ENCODE measurements at places on chromosomes 7 and 10.

DNA sequence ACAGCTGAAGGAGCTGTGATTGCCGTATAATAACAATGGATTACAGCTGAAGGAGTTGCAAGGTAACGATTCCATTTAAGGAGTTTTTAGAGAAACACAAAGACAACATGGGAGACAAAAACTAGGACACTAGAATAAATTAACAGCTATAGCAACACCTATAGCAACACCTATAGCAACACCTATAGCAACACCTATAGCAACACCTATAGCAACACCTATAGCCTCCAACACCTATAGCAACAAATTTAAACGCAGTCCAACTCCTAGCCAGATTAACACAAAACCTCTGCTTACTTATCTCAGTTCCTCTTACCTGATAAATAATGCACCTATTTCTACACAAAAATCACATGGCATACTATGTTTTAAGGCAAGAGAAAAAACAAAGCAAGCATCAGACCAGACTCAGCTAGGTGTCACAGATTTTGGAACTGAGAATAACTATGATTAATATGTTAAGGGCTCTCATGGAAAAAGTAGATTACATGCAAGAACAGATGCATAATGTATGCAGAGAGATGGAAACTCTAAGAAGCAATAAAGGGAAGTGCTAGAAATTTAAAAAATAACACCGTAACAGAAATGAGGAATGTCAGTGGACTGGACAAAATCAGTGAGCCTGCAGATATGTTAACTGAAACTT, 55.7 kb upstream of the SRPK2 start:
- DNase-seq = no peak

GRCh38 chr10:96421995-96422394, 63.2 kb upstream of the OPALIN start:
- DNase-seq = no peak

DNA sequence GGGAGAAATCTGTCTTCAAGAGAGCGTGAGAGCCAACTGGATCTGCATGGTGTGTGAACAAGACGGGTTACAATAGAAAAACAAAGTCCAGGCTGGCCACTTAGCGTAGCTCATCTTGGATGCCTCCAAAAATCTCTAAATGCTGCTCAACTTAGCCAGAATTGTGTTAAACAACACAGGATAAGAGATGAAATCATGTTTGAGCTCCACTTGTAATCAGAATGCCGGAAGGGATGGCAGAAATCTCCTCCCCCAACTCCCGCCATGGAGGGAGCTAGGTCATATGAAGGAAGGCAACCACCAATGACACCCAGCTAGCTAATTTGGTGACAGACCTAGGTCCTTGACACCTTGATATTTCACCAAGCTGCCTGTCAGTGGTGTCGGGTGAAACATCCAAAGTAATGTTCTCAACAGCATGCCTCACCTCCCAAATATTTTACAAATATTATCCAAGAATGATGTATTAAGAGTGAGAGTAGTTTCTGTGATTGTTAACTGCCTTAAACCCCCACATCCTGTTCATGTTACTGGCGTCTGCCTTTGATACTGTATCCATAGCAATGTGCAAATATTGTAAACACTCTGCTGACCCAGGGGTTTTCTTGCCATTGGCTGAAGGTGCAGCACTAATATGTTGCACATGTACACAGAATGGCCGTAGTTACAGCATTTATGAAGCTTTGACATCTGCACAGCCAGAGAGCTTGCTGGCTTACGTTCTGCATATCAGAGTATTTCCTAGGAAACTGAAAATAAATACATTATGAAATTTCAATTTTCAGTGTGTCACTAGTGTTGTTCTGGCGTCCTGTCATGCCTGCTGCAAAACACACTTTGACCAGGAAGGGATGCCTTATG, 25.8 kb downstream of the TMEM254 start:
- no peak for DNase-seq

- no peak for DNase-seq
These were observed 40.0 kb downstream of the MYL10 start for GRCh38 chr7:101589052-101589451.

DNA sequence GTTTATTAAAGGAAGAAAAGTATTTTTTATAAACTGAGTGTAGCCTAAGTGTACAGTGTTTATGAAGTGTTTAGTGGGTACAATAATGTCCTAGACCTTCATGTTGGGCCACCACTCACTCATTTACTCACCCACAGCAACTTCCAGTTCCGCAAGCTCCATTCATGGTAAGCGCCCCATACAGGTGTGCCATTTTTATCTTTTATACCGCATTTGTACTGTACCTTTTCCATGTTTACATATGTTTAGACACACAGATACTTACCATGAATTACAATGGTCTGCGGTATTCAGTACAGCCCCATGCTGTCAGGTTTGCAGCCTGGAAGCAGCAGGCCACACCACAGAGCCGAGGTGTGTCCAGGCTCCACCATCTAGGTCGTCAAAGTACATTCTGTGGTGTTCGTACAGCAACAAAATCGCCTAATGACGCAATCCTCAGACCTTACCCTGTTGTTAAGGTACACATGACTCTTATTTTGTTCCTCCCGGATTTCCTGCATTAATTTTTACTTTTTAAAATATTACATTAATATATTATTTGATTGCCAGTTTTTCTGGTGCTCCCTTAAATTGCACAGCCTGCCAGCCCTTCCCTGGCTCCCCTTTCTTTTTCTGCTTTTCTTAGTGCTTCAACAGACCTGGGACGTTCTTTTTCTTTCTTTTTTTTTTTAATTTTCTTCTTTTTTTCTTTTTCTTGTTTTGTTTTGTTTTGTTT, 881 bp upstream of the SSBP1 start:
- no peak for DNase-seq

DNA sequence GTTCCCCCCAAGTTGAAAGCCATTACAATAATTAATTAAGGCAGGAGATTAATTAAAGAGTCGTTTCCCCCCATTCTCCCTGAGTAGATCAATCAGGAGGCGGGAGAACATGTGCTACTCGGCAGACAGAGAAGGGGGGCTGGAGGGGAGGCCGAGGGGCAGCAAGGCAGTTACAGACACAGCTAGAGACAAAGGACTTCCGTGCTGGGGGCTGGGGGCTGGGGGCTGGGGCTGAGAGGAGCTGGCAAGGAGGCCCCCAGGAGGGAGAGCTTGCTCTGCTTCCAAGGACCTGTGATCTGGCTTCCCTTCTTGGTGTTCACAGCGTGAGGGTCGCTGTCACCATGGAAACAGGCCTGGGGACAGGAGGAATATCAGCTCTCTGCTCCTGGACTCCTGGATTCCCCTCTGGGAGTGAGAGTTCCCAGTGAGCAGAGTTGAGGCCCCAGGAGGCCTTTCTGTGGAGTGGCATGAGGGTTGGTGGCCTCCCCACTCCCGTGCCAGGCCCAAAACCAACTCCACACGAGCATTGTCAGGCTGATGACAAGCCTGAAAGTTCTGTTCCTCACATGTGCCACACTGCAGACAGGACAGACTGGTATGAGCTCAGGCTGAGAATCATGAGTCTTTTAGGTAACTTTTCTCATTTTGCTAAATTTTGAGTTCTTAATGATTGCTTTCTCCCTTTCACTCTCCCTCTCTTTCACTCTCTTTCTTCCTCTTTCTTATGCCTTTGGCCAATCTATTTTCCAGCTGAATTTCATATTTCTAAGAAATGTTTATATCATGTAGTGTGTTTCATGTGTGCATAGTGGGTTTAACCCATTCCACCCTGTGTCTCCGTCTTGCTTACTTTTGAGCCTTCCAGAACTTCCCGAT, 16.4 kb downstream of the FAM241B start:
- DNase-seq = no peak

DNA sequence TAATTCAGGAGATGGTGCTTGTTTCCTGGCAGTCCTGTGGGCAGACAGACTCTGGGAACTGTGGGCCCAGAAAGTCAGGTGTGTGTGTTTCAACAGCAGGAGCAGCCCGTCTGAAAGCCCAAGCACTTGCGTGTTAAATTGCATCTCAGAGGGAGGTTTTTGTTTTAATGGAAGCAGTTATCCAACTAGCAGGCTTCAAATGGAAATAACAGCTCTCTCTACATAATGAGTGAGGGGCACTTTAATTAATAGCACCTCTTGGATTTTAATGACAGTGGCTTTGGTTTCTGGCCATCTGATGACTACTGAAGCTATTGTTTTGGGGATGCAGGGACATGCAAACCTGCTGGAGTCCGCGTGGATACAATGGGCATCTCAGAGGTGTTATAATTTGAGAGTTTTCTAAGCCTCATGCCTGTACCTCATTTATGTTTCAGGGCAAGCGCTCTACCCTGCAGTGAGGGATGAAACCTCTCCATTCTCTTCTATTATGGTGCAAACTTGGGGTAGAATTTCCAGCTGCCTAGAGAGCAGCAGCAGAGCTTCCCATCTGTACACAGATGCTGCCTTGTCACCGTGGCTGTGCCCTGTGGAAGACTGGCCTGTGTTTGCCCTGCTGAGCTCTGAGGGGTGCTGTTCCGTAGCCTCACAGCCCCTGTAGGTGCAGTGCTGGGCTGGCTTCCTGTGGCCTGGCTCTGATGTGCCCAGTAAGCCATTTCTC, 206.6 kb upstream of the GPR26 start:
- DNase-seq = no peak

DNA sequence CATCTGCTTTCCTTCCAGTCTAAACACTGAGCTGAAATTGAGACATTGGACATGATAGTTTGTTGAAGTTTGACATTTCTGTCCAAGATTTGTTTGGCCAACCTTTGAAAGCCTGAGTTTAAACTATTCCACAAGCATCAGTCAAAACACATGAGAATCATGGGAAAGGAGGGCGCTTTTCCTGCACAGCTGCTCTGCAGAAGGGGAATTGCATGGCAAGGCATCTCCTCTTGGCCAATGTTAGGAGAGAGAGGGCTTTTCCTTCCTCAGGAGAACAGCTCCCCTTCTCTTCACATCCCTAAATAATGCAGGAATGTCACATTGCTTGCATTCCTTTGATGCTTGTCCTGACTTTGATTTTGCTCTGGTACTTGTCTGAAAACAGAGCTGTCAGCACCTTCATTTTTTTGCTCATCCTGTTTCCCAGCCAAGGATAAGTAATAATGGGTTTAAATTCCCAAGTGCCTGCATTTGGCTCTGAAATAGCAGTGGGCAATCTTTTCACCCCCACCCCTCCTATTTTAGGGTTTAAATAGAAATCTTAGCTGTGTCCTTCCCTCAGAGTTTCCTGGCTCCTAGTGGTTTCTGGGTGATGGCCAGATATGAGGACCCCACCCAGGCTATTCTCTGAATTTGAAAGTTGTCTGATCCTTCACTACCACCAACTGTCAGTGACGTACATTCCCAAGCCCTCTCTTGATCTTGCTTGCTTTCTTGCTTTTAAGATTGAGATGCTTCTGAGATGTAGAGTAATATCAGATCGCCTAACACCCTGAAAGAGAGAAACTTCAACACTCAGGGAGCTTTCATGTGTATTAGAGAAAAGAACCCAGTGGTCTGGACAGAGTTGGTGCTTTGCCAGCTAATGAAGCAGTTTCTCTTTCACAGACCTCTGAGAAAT, 75.2 kb upstream of the NPVF start:
- no peak for DNase-seq

DNA sequence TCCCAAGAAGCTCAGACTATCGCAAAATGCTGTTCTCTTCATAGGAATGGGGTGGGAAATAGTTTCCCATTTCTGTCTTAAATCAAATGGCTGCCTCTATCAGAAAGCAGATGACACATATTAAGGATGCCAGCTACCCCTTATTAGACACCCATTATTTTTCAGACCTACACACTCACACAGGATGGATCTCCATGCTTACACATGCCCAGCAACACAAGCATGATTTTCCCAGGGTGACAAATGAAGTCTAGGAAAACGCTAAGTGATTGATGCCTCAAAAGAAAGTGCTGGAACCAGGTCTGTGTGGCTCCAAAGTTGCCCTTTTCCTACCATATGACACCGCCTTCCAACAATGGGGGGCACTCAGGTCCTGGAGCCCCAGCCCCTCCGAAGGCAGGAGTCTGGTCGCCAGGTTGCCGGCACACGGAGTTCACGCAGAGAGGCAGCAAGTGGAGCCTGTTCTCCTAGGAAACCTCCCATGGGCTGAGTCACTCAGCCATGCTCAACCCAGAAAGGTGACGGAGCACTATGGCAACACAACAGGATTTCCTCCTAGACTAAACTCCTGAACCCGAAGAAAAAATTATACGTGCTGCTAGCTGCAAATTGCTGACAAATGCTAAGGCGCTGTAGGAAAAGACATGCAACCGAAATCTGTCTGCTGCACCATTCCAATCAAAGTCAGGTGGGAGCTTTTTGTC, 19.8 kb downstream of the VOPP1 start:
- DNase-seq = no peak

DNA sequence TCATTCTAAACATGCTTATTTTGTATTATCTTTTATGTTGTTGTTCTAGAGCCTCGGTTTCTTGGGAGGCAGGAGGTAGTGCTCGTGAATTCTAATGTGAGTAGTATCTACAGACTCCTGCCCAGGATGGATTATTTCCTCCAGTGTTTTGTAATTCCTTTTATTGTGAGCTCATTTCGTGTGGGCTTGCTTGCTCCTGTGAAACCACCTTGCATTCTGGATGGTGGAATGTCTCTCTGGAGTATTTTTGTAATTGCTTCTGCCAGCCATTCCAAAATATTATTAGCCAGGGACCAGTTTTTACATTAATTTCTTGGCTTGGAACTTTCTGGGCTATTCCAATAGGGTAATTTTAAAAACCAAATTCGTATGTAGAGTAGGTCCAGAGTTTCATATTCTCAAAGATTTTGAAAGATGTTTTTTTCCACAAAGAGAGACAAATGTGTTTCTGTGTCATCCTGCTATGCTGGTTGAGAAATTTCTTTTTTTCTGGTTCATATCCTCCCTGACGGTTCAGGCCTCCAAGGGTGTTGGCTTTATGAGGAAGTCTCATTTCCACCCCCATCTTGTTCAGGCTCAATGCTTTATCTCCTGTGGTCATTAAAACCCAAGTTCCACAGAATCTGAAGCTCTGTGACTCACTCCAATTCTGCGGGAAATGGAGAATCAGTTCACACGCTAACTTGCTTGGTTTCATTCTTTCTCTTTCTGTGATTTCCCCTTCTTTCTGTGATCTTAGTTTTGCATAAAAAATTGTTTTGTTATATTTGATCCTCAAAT, 41.7 kb upstream of the CALD1 start:
- no peak for DNase-seq

GRCh38 chr7:66505531-66506451, 122.9 kb upstream of the KCTD7 start:
- no peak for DNase-seq

GRCh38 chr10:49369216-49370162, 26.4 kb downstream of the DRGX start:
- no peak for DNase-seq

- DNase-seq = no peak
These were observed 39.2 kb upstream of the MBL2 start for GRCh38 chr10:52811776-52812175.

DNA sequence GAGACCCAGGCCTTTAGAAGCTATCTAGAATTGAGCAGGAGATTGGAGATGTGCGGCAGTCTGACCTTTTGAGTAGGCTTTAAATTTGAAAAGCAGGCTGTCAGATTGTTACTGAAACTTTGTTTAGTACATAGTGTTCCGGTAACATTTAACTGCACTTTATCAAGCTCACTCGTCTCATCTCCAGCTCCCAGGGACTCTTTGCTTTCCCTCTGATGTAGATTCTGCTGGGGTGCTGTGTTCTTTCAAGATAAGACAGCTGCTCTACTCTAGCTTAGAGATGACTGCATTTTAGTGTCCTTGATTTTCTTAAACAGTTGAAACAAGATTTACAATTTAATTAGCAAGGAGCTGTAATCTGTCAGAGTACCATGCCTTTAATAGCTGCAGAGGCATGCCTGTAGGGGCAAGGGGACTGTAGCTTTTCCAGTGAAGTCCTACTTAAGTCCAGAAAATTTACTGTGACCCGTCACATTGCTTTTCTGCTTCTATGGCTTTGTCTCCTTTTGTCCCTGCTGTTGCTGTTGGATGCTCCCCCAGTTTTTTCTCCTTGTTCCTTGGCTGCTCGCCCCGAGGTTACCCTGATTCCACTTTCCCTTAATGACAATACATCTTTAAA, 56.4 kb upstream of the MTPN start:
- no peak for DNase-seq

All from stimulated activated CD4-positive, alpha-beta T cell treated with anti-CD3 and anti-CD28 coated beads, Interleukin-15, amount 100 ng/mL, for 1 hour (primary cell).